ENCODE measurements at places on chromosomes 4 and X. TPM values are rescaled to one million over a fixed set of nuclear protein-coding genes. Genes with fewer than 3 reads are reported as not detected.

GRCh38 chrX:43735957-43736356, 79.9 kb downstream of the MAOA start:
- ATAC-seq, result no peak

- peak; percentile 44 for ATAC-seq
Observed at GRCh38 chr4:126568652-126569570, 1063.8 kb upstream of the INTU start.

DNA sequence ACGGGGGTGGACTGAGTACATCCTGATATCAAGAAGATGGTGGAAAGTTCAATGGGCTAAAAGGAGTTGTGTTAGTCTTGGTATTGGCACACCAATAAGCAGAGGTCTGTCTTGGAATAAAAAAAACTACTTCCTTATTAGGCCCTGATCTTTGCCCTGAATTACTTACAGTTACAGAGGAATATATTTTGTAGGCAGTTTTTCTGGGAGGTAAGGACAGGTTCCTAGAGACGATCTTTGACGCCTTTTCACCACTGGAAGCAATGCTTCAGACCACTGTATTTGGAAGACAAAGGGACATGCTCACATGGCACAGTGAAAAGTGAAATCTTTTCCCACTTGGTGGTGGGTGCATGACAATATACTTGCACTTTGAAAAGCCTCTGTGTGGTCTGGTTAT, 618 bp upstream of the XK start:
- no peak for ATAC-seq

- no peak for ATAC-seq
Observed at GRCh38 chr4:114998316-114998715, 115.1 kb downstream of the NDST4 start.

- no peak for ATAC-seq
Observed at GRCh38 chr4:185987961-185988627, 80.9 kb upstream of the TLR3 start.

- no peak for ATAC-seq
Observed at GRCh38 chrX:11462136-11462535, 168.9 kb downstream of the AMELX start.

DNA sequence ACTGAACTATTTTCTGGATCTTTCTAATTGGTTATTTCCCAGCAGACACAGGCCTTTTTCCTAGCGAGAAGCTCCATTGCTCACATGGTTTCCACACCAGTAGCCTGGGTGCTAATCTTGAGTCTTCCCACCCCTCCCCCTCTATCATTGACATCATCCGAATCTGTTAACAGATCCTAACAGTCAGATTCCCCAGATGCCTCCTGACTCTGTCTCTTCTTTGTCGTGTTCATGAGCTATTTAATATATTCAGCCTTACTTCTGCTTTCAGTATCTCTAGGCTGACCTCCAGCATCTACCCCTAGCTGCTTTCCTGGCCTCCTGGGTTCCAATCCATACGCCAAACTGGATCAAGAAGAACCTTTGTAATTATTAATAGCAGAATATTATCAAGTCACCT, 85.0 kb downstream of the CLNK start:
- peak; percentile 25 for ATAC-seq

GRCh38 chr4:4539481-4539880, 2.4 kb downstream of the STX18 start:
- ATAC-seq, result no peak

- ATAC-seq, result no peak
Observed at GRCh38 chrX:119402588-119402987, 3.5 kb downstream of the SLC25A43 start.

GRCh38 chrX:152028579-152028978, 54.1 kb upstream of the GABRE start:
- no peak for ATAC-seq

- no peak for ATAC-seq
Observed at GRCh38 chrX:129808829-129809796, 29.4 kb downstream of the SASH3 start.

DNA sequence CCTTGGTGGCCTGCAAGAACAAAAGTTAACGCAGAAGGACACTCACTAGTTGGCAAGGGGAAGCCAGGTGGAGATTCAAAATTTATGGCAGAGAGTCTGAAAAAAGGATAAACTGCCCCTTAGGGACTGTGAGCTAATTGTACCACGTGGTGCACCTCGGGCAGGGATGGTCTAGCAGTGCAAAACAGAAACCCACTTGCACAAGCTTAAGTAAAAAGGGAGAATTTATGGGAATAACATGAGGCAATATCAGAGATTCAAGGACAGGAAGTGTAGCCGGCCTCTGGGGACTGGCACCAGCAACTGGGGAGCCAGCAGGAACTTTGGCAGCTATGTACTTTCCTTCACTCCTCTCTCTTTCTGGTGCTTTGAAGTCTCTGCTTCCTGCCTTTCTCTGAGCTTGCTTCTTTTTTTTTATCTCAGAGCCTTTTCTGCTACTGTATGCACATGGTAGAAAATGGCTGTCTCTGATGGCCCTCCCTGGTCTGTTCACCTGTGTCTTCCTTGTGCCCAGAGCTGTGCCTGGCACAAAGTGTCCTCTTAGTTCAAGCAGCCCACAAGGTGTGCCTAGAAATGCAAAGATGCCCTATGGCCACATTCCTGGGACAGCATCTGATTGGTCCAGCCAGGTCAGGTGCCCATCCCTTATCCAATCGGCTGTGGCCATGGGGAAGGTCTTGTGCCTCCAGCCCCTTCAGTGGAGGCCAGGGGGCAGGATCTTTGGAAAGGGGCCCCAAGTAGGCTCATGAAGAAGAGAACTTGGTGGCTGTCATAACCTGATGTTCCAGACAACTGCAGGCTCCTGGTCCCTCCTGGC, 114.8 kb upstream of the ATP6AP2 start:
- no peak for ATAC-seq

- no peak for ATAC-seq
Observed at GRCh38 chr4:12911750-12912358, 572.3 kb downstream of the RAB28 start.

DNA sequence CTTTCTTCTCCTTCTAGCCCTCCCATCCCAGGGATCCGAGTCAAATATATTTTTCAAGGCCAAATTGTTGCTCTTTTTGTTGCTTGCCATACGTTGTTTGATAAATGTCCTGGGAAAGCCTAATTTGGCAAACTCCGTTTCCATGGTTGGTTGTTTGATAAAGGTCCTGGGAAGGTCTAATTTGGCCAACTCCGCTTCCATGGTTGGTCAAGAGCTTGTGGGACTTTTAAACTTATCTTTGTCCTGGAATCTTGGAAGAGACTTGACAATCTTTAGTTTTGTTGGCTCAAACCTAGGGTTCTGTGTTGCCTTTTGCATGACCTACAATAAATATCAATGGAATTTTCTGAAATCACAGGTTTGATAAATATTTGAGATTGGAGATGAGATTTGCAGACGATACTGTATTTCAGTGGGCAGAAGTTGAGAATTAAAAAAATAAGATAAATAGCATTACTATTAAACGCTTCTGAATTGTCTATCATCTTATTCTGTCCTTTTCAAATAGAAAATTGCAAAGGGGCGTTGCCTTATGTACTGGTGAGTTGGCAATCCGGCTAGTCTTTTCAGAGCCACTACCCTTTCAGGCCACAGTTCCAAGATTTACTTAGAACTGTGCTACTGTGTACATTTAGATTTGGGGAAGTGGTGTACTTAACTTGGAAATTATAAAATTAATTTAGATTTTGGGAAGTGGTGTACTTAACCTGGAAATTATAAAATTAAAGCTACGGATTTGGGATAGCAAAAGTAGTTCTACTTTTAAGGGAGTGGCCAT, 804 bp downstream of the OSTC start:
- ATAC-seq, result peak; percentile 26

- peak; percentile 50 for ATAC-seq
Observed at GRCh38 chr4:138639018-138639741, 376.4 kb upstream of the NOCT start.

DNA sequence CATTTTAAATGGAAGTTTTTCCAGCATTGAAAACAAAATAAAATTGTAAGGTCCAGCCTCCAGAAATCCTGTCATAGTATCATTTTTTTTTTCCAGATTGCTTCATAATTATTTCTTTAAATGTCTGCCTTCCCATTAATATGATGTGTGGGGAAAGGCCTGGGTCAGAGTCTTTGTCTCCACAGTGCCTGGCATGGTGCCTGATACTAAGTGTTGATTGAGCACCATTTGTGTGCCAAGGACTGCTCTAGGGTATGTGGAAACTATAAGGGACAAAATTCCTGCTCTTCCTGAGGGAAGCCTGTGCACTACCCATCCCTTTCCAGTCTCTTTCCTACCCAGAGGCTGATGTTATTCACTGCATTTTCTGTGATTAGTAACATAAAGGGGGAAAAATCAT, 53.1 kb upstream of the BEND4 start:
- no peak for ATAC-seq

GRCh38 chr4:158201876-158202275, 8.4 kb upstream of the TMEM144 start:
- ATAC-seq, result no peak

DNA sequence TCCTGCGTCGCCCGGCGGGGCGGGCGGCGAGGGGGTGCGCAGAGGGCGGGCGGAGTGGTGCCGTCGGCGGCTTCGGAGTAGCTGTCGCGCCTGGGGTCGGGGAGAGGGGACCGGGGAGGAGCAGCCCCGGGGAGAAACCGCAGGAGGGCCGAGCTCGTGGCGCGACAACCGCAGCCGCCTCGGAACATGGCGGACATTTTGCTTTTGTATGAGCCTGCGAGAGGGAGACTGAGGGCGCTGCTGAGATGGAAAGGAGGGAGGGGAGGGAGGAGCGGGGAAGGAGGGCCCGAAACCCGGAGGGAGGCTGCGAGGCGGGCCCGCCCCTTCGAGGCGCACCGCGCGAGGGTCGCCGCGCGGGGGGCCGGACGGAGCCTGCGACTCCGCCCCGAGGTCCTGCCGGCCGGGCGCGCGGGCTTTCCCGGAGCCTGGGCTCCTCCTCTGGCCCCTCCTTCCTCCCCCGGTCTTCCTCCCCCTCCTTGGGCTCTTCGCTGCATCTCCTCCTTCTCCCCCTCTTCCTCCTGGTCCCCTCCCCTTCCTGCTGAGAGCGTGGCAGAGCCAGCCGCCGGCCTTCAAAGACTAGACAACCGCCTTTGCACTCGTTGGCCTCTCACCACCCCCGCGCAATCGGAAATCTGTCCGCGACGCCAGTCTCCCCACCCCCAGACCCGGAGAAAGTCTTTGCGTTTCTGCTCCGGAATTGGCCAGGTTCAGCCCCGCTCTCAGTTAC, 1.1 kb downstream of the INTS6L start:
- ATAC-seq, result peak; percentile 83

DNA sequence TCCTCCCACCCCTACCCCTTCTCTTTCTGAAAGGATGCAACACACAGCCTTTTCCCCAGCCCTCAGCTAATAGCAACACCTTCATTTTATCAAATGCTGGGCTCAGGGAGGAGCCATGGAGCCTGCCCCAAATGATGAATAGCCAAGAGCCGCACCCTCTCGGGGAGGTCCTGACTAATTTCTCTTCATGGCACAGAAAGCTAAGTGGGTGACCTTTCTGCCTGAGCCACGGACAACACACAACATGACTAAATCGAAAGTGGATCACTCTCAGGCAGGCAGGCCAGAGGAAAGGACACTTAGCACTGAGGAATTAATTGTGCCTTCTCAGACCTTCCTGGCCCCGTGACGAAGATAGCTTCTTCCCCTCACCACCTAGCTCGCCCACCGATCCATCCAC, 165.1 kb upstream of the RAI2 start:
- ATAC-seq, result no peak

- no peak for ATAC-seq
Observed at GRCh38 chr4:2666722-2667247, 89.4 kb downstream of the TNIP2 start.

DNA sequence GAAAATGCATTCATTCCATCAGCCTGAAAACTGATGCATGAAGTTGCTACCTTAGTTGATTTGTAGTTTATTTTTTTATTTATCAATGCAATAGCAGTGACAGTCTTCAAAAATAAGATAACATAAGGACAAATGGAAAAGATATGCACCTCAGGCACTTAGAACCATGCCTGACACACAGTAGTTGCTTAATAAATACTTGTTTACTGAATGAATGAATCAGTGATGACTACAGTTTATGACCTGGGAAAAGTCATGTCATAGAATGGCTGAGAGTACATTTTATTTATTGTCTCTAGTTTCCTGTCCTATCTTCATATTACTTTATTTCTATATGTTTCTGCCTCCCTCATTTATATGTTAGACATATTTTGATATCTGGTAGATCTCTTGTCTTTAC, 171.8 kb downstream of the TLL1 start:
- no peak for ATAC-seq

GRCh38 chrX:96564595-96564994, 120.0 kb upstream of the DIAPH2 start:
- no peak for ATAC-seq

GRCh38 chr4:138014590-138015288, 227.4 kb downstream of the SLC7A11 start:
- no peak for ATAC-seq

DNA sequence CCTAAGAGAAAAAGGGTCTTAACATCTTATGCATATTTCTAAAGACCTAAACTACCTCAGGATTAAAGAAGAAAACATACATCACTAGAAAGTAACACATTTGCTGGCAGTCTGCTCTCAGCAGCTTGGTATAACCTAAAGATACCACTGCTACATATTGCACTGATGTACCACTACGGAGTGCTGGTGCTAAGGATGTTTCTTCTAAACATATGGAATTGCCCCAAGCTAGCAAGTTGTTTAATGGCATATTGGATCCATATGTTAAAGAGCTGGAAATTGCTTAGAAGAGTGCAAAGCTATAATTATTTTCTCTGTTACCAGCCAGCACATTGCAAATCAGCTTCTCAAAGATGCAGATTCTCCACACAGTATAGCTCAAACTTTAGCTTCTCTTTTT, 436.5 kb upstream of the GALNTL6 start:
- no peak for ATAC-seq

DNA sequence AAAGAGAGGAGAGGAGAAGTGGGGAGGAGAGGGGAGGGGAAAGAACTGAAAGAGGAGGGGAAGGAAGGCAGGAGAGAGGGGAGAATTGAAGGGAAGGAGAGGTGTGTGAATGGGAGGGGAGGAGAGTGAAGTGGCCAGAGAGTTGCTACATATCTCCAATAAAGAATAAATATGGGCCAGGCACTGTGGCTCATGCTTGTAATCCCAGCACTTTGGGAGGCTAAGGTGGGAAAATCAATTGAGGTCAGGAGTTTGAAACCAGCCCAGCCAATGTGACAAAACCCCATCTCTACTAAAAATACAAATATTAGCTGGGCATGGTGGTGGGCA, 482.4 kb downstream of the NAF1 start:
- no peak for ATAC-seq

The LUZP4 gene
- total RNA-seq, result 0.14 TPM

The GEMIN8 gene
- 9.4 TPM for total RNA-seq

The POF1B gene
- 0.14 TPM for total RNA-seq

The HSPA4L gene
- 21.1 TPM for total RNA-seq

The SEPTIN6 gene
- total RNA-seq, result 64.7 TPM

The PWWP3B gene
- total RNA-seq, result 4.2 TPM

The AFM gene
- total RNA-seq, result not detected

The XKRX gene
- 0.38 TPM for total RNA-seq
